ENCODE measurements at places on chromosomes 4 and X. TPM values are rescaled to one million over a fixed set of nuclear protein-coding genes. Genes with fewer than 3 reads are reported as not detected.

The TCEAL7 gene
- 32.5 TPM for total RNA-seq

The COX7B2 gene
- not detected for total RNA-seq

The SEC24B gene
- 16.3 TPM for total RNA-seq

The DDIT4L gene
- total RNA-seq = 6.4 TPM

The CFAP47 gene
- not detected for total RNA-seq

The ADH1C gene
- 0.83 TPM for total RNA-seq

The WAS gene
- 0.17 TPM for total RNA-seq

All from fibroblast of lung (primary cell).